ENCODE measurements at places on chromosomes 6 and 20. TPM values are rescaled to one million over a fixed set of nuclear protein-coding genes. Genes with fewer than 3 reads are reported as not detected.

The NKAIN2 gene
- 0.37 TPM for total RNA-seq

DNA sequence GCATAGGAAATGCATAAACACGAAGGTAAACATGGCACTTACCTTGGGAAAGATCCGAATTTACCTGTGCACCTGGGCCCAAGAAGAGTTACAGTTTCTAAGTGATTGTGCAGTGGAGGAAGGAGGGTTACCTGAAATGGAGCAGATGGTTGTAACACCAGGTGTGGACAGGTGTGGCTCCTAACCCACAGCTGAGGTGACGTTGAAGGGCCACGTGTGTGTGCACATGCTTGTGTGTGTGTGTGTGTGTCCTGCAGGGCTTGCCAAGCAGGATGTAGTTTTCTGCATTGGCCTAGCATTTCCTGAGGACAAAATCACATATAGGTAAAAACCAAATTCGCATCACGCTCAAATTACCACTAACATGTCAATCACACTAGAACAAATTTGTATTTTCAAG is 240.8 kb downstream of the ANKRD60 start:
- no peak for DNase-seq

- DNase-seq, result peak; percentile 6
Measured at GRCh38 chr6:126107475-126108166, 121.3 kb downstream of the TRMT11 start.

- peak; percentile 22 for DNase-seq
Measured at GRCh38 chr20:24795436-24795835, 153.6 kb upstream of the CST7 start.

- no peak for DNase-seq
Measured at GRCh38 chr6:2748183-2748582, 2.5 kb downstream of the MYLK4 start.

The APMAP gene
- total RNA-seq, result 70.5 TPM

The OR12D3 gene
- not detected for total RNA-seq

DNA sequence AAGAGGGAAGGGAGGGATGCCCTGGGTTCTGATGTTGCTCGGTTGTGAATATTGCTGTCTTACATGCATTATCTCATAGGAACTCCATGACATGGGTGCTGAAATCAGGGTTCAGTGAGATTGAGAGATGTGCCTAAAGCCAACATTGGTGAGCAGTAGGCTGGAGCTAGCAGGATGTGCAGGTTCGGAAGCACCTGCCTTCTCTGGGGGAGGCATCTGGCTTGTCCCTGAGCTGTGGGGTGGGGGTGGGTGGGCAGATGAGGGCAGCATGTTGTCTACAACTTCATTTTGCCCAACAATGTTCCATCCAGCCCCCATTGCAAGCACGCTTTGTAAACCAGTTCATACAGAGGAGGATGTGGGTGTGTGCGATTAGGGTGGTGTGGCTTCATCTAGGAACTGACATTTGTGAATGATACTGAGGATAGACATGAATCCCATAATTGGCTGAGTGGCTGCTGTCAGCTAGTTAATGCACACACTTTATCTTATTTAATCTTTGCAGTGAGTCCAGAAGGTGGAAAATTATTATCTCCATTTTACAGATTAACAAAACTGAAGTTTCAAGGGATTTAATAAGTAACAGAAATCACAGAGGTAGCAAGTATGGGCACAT is 119.4 kb downstream of the SYNDIG1 start:
- DNase-seq, result no peak

DNA sequence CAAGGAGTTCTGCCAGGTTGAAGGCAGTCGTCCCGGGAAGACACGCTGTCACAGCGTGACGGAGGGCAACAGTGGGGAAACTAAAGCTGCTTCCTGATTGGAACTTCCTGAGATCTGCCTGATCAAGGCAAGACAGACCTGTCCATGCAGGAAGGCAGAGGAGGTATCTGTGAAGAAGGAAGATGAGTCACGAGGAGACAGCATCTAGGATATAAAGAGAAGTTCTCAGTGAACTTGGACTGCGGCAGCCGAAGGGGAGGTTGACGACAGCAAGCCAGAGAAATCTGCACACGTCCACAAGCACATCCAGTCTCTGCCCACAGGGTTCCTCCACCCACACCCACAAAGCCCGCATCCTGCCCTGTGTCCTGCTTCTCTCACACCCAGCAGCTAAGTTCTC is 38.6 kb downstream of the PREP start:
- peak; percentile 12 for DNase-seq

GRCh38 chr6:37785002-37785662 is 34.4 kb upstream of the ZFAND3 start:
- DNase-seq, result no peak

DNA sequence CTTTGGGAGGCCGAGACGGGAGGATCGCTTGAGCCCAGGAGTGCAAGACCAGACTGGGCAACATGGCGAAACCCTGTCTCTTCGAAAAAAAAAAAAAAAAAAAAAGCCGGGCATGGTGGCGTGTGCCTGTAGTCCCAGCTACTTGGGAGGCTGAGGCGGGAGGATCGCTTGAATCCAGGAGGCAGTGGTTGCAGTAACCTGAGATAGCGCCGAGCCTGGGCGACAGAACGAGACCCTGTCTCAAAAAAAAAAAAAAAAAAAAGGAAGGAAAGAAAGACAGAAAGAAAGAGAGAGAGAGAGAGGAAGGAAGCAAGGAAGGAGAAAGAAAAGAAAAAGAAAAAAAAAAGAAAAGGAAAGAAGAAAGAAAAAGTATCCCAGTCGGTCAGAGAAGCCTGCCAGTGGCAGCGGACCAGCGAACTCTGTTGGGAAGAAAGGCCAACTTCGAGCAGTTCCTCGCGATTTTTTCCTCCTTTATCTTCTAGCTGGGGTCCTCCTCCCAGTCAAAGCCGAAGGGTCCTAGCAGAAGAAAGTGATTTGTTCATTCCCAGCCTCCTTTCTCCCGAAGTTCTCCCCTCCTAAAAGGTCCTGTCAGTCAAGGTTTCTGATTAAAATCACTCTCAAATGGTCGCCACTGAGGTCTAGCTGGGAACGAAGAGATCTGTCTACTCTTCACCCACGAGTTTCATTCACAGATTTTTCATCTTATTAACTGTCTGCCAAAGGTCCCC is 2.4 kb upstream of the SYCP2L start:
- DNase-seq, result no peak

- DNase-seq, result no peak
Measured at GRCh38 chr20:50108556-50109235, 4.3 kb downstream of the UBE2V1 start.

DNA sequence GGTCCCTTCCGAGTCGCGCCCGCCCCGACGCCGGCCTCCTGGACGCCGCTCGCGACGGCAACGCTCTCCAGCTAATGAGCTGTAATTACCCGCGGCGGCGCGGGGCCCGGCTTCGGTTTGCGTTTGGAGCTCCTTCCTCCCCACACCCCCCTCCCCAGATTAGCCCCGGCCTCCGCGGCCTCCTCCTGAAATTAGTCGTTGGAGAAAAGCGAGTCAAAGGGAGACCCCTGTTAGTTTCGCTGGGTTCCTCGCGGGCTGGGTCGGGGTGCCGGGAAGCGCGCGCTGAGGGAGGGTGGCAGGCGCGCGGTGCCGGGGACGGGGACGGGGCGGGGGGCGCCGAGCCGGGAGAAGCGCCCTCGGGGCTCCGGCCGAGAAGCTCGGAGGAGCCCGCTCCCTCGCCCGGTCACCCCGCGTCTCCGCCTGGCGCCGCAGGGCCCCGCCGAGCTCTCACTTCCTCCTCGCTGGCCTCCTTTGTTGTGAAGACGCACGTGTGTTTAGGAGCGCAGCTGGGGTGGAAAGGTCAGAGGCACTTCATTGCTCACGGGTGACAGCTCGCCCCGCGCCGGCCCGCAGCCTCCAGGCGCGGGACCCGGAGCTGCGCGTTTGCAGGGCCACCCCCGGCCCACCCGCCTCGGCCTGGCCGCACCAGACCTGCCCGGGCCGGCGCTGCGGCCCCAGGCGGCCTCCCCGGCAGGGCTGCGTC is 4.9 kb downstream of the FOXC1 start:
- DNase-seq, result no peak

The DST gene
- 500 TPM for total RNA-seq

- no peak for DNase-seq
Measured at GRCh38 chr6:5746759-5747130, 260.0 kb downstream of the NRN1 start.

DNA sequence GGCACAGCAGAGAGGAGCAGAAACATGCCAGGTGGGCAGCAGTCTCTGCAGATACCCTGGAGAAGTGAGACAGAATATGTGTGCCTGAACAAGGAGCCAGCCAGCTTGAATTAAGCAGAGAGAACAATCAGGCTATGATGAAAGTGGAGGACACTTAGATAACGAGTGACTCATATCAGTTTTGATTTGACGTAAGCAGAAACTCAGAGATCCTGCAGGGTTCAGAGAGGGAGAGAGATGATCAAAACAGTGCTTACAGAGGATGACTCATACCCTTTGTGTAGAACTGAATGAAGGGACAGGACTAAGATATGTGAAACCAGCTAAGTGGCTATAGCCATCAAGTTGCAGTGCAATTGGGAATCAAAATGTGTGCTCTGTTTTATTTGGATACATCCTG is 300.7 kb downstream of the TENT5A start:
- peak; percentile 38 for DNase-seq

The PEX3 gene
- total RNA-seq, result 13.3 TPM

GRCh38 chr20:37777988-37778659 is 84.3 kb downstream of the CTNNBL1 start:
- no peak for DNase-seq

GRCh38 chr6:389143-389542 is 2.4 kb upstream of the IRF4 start:
- DNase-seq, result no peak
